ENCODE measurements at places on chromosomes 5 and 9.

- DNase-seq, result no peak
These were observed 1272.0 kb upstream of the ACO1 start for GRCh38 chr9:31112491-31112890.

DNA sequence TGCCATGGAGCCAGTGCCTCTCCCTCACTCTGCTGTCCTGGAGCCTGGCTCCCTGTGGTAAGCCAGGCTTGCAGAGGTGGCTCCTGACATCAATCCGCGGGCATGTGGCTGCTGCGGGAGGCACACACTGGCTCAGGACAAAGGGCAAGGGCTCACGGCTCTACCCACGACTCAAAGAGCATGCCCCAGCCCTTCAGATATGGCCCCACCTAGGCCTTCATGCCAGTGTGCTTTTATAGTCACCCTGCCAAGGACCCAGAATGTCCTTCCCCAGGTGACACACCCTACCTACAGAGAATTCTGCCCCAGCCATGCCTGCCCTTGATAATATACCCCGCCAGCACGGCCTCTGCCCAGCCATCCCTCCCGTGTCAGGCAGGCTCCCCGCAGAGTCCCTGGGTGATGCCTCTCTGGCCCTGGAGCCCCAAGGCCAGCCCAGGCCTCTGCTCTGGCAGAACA, 1.6 kb downstream of the MGAT4B start:
- no peak for DNase-seq

DNA sequence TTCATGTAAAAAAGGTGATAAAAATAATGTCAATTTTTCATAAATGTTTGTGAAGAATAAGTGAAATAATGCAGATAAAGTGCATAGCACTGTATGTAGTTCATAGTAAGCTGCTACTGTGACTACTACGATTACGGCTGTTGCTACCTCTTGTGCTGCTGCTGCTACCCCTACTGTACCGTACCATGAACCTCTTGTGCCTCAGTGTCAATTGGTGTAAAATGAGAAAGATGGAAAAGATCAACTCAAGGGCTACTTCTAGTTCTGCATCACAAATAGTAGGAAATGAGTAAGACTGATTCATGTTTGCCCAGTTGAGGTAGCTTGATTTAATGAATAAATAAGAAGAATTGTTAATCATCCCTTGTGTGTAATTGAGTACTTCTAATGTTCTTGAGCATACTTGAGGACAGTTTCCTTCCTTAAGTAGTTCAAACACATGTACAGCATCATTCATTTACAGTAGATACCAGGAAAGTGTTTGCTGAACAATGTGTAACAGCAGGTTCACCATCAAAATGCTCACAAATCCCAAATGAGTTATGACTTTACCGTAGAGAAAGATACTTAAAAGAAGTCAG, 200.0 kb upstream of the ATP10B start:
- DNase-seq, result no peak

GRCh38 chr5:33810491-33811120, 81.2 kb downstream of the ADAMTS12 start:
- no peak for DNase-seq

GRCh38 chr5:156380848-156381247, 53.9 kb downstream of the SGCD start:
- no peak for DNase-seq

DNA sequence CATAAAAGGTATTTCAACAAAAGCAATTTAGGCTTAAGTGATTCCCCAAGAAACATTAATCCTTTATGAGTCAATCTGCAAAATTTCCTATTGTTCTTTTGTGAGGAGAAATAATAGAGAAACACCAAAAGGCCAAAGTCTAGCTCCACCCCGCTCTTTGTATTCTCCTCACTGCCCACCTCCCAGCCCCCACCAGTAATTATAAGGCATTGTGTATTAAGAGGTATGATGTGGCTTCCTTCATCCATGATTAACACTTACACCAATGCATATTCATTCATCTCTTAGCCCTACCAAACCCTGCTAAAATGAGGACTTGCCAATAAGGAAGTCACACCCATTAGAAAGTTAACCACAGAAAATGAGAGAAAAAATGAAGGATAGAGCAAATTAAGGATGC, 105.3 kb upstream of the SPATA31D4 start:
- DNase-seq, result no peak

DNA sequence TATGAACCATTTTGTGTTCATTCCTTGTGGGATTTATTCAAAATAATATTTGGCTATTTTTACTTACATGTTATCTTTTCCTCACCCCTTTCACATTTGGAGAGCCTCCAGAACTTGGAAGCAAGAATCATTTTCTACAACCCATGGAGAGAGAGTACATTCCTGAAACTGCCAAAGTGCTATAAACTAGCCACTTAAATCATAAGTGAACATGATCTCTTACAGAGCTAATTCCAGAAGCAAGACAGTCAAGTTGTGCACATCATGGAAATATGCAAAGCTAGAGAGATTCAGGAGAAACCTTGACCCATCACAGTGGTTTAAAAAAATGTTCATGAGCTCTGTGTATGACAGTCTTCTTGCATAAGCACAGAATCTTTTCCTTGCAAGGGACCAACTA, 883.6 kb upstream of the C9orf72 start:
- DNase-seq, result no peak

- DNase-seq, result no peak
These were observed 71.2 kb downstream of the NIPSNAP3B start for GRCh38 chr9:104835161-104835560.

DNA sequence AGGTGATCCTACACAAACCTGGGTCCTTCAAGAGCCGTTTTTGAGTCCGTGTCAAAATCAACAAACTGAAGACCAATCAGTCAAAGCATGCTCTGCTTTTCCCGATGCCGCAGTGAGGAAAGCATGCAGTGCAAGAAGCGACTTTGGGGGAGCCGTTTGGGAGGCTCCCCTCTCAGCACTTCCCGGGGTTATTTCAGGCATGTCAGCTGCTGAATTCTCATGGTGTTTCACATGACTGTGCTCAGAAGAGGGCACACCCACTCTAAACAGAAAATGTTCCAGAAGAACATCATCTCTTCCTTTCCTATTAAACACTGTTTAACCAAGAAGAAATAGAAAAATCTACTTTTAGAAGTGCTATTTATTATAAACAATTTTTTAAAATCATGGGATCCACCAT, 125.5 kb downstream of the EPB41L4A start:
- DNase-seq, result no peak

- DNase-seq, result no peak
These were observed 63.2 kb upstream of the COL15A1 start for GRCh38 chr9:98880311-98881015.

GRCh38 chr9:134443174-134444037, 117.2 kb downstream of the RXRA start:
- peak; percentile 49 for DNase-seq

DNA sequence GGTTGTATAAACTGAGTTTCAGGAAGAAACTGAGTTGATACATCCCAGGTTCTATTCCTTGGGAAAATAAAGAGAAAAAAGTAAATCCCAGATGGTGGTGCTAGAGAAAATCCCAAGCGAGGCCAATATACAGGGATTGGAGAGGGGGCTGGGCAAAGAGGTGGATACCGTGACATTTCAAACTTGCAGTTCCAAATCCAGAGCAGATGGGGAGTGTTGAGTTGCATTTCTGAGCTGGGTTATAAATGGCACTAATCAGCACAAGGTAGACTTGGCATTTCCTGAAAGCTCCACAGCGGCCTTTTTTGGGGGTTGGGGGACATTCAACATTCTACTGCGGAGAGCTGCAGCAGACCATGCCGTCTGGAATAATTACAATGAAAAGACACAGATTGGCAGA, 224.4 kb downstream of the NXNL2 start:
- DNase-seq, result no peak

GRCh38 chr9:69028754-69029153, 6.8 kb upstream of the FXN start:
- DNase-seq, result no peak

- no peak for DNase-seq
These were observed 267.8 kb upstream of the NREP start for GRCh38 chr5:112024769-112025168.

DNA sequence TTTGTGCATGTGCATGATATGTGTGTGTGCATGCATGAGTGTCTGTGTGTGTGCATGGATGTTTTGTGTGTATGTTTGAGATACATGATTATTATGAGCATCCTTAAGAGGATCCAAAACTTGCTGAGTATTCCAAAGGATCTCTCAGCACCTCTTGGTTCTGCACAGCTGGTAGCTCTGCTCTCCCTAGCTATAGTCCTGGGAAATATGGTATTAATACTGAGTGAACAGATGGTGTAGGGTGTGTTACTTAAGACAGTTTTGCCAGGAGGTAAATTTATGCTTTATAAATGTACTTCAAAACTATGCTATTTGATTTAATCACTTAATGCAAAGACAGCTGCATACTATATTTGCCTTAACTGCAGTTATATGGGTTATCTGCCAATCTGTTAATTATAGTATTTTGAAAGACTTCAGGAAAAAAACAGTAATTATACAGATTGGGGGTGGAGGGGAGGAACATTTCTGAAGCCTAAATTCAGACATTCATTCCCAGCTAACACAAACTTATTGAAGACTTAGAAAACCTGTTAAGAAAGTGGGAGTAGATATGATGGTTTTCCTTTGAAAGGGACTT, 215.5 kb downstream of the MPDZ start:
- no peak for DNase-seq

- DNase-seq, result no peak
These were observed 40.5 kb upstream of the LPCAT1 start for GRCh38 chr5:1564182-1564748.

GRCh38 chr5:87311405-87312279, 44.0 kb downstream of the RASA1 start:
- no peak for DNase-seq

GRCh38 chr9:16921855-16922254, 51.4 kb upstream of the BNC2 start:
- DNase-seq, result no peak

GRCh38 chr9:106620866-106621265, 242.1 kb upstream of the ZNF462 start:
- DNase-seq, result no peak

DNA sequence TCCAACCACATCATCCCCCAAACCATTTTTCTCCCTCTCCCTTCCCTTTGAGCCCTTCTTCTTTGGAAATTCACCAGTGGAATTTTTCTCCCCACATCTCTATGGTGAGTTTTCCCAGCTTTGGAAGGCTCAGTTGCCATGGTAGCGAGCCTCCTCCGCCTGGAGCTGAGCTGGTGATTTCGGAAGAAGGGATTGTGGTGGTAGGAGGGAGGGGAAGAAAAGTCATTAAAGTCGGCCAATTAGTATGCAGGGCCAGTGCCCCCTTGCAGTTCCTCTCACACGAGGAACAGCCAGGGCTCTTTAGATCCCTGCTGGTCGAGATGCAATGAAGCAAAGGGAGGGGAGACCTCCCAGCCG, 322.0 kb downstream of the NTRK2 start:
- no peak for DNase-seq

GRCh38 chr5:128358826-128359225, 179.2 kb downstream of the FBN2 start:
- no peak for DNase-seq

- peak; percentile 72 for DNase-seq
These were observed at the start of the genes AP3S1 and ATG12 for GRCh38 chr5:115841382-115842088. AP3S1 (plus strand) TSS chr5:115841935; CDS start chr5:115842038, 103 bp downstream. ATG12 (minus strand) TSS chr5:115841565; CDS start chr5:115841552, 13 bp downstream.

GRCh38 chr9:132486706-132487350, 76.8 kb downstream of the CFAP77 start:
- no peak for DNase-seq

DNA sequence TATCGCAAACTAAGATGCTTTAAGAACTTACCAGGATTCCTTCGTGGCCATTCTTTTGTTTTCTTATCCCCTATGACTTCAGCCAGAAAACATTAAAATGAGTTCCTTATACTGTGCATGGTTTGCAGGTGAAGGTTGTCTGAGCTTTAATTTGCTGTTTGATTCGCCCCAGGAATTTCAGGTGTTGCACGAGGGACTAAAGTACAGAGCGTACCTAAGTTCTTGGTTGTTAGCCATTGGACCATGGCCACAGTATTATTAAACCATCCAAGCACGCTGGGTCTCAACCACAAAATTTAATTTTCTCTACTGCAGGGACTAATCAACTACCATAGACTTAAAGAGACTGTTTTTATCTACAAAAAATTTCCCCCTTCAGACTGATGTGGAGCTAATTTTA, 208.4 kb upstream of the MPDZ start:
- DNase-seq, result no peak

All from NT2/D1 (cell line).